Fibroblast of pulmonary artery (primary cell): ENCODE measurements at places on chromosomes 13 and 19.

DNA sequence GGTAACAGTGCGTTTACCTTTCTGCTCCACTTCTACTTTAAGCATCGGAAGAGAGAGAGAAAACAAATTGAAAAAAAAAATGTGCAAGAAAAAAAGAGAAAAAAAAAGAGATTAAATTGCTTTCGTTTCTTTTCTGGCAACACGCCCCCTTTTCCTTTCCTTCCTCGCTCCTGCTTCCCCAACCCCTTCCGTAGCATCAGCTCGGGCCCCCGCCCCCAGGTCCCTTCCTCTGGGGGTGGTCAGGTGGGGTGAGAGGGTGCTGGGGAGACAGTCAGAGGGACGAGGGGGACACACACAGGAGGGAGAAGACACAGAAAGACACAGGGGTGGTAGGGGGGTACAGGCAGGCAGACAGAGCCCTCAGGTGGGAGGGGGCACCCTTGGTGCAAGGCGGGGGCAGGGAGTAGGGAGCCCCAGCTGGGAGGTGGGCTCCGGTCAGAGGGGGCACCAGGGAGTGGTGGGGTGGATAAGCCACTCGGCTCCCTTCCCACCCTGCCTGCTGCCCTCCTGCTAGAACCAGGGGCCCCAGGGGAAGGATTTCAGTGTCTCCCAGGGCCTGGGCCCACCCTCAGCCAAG lies 30.7 kb upstream of the ASF1B start:
- no peak for DNase-seq

DNA sequence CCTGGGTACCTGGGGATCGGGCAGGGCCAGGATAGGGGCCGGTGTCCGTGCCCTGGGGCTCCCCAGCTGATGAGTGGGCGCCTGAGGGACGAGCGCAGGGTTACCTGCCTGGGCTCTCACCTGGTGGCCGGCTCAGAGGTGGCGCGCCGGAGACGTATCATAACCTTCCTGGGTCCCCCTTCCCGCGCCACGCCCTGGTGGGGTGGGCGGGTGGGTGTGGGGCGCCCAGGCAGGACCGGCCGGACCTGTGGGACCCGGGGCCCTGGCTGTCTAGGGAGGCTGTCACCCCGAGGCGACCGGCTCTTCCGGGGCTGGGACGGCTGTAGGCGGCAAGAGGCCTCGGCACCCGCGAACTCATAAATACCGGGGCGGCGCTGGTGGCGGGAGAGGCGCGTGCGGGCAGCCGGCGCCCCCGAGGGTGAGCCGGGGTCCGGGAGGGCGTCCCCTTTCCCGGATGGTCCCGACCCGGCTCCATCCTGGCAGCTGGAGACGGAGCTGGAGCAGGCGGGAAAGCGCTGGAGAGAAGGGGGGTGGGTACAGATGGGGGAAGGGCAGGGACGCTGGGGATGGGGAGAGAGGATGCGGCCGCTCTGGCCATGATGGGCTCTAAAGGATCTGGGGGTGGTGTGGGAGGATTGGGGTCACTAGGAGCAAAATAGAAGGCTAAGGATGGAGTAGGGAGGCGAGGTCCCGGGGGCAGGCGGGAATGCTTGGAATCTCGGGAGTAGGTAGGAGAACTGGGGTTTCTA lies at the start of gene ACP7:
TSS of gene ACP7 (plus strand) at position 386 of the 749 bp plus-strand sequence. CDS start 902 bp downstream, outside the sequence.
- no peak for DNase-seq

DNA sequence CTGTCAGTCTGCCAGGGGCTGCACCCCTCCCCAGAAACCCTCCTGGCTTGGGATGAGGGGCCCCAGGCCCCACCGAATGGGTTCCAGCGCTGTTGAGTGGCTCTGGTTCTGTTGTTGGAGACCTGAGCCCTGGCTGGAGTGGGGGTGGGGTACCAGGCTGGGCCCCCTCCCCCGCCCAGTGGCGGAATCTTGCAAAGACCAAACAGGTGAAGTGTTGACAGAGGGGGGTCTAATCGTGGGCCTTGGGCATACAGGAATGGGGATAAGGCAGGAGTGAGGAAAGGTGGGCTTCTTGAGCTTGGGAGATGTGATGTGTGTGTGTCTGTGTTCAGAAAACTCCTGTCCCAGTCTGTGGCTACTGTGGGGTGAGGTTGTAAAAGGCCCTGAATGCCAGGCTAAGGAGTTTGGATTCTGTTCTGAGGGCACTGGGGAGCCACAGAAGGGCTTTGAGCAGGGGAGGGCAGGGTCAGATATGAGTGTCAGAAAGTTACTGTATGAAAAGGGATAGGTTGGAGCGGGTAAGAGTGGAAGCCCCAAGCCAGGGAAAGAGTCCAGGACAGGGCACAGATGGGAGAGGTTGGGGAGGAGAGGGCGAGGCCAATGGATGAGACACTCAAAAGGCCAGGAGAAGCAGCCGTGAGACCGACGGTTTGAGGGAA lies at the start of gene HIPK4:
TSS of gene HIPK4 (minus strand) at position 98 of the 659 bp plus-strand sequence. CDS start 279 bp downstream, outside the sequence.
- no peak for DNase-seq

- no peak for DNase-seq
These were observed 15.9 kb upstream of the JUND start for GRCh38 chr19:18297308-18297707.

- DNase-seq, result no peak
These were observed 829 bp downstream of the KCNC3 start for GRCh38 chr19:50328224-50328872.

GRCh38 chr19:53076984-53077383 lies 26.2 kb downstream of the ZNF160 start:
- peak; percentile 61 for DNase-seq

- DNase-seq, result peak; percentile 23
These were observed 49.5 kb downstream of the RFX2 start for GRCh38 chr19:6060600-6061375.

GRCh38 chr19:37987356-37988332 lies 80.6 kb downstream of the SIPA1L3 start:
- no peak for DNase-seq

DNA sequence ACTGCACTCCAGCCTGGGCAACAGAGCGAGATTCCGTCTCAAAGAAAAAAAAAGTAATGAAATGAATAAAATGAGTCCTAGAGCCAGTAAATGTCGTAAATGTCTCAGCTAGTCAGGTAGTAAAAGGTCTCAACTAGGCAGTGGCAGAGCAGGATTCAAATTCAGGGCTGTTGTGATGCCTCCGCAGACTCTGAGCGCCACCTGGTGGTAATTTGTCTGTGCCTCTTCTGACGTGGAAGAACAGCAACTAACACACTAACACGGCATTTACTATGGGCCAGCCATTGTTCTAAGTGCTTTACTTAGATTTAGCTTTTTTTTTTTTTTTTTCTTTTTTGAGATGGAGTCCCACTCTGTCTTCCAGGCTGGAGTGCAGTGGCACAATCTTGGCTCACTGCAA lies 30.2 kb downstream of the CYP2F1 start:
- peak; percentile 91 for DNase-seq

DNA sequence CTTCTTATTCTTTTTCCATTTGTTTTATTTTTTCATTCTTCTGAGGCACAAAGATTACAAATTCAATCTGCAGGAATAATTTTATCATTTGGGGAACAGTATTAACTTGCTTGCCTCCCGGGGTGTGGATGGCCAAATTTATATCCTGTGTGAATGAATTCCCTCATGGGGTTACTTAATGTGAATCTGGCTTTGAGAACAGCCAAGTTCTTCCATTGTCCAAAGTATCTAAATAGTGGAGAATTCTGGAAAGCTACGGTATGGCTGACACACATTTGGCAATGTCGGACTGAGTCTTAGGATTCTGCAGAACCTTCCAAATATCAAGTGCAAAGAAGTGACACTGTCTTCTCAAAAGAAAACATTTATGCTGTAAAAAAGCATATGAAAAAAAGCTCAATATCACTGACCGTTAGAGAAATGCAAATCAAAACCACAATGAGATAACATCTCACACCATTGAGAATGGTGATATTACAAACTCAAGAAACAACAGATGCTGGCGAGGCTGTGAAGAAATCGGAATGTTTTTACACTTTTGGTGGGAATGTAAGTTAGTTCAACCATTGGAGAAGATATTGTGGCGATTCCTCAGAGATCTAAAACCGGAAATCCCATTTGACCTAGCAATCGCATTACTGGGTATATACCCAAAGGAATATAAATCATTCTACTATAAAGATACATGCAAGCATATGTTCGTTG lies 620.2 kb downstream of the EFNB2 start:
- DNase-seq, result no peak

DNA sequence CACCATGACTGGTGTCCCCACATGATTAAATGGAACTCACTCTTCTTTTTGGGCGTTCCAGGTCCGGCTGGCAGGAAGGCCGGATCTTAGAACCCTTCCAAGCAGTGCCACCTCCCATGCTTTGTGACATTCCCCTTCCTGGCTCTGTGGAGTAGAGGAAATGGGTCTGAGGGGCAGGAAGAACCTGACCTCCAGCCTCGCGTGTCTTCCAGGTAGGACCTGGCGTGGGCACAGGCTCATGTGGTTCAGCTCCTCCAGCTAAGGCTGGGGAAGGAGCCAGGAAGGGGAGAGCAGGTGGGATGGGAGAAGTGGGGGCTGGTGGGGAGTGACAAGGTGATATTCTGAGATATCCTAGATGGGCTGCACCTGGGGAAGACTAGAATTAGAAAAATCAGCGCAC lies 2.1 kb downstream of the TMEM255B start:
- DNase-seq, result no peak

DNA sequence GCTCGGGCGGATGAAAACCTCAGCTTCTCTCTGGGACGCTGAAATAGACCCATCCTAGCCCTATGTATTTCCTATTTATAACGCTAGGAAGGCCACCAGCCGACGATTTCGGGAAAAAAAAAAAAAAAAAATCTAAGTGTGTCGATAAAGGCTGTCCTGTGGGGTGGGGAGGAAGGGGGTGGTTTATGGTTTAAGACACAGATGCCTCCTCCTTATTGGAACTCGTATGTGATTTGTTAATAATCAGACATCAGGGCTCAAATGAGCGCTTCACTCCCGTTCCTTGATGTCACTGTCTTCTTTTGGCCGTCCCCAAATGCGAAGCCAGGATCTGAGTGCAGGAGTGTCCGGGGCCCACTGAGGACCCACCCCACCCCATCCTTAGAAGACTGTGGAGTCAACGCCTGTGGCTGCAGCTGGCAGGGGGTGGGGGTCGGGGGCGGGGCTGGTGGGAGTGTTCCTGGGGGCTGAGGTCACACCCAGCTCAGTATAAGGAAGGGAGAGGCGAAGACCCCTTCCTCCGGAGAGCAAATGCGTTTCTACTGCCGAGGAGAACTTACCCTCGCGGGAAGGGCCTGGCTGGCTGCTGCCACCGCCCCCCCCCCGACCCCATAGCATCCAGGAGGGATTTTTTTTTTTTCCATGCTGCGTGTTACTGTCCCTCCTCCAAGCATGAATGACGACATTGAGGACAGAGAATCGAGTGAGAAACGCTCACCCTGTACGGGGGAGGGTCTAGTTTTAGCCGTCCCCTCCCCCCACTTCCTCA lies 971 bp downstream of the ATCAY start:
- DNase-seq, result no peak

GRCh38 chr13:39821977-39822376 lies 166.5 kb downstream of the COG6 start:
- no peak for DNase-seq

- no peak for DNase-seq
These were observed 205.3 kb downstream of the HS6ST3 start for GRCh38 chr13:96294930-96295881.

DNA sequence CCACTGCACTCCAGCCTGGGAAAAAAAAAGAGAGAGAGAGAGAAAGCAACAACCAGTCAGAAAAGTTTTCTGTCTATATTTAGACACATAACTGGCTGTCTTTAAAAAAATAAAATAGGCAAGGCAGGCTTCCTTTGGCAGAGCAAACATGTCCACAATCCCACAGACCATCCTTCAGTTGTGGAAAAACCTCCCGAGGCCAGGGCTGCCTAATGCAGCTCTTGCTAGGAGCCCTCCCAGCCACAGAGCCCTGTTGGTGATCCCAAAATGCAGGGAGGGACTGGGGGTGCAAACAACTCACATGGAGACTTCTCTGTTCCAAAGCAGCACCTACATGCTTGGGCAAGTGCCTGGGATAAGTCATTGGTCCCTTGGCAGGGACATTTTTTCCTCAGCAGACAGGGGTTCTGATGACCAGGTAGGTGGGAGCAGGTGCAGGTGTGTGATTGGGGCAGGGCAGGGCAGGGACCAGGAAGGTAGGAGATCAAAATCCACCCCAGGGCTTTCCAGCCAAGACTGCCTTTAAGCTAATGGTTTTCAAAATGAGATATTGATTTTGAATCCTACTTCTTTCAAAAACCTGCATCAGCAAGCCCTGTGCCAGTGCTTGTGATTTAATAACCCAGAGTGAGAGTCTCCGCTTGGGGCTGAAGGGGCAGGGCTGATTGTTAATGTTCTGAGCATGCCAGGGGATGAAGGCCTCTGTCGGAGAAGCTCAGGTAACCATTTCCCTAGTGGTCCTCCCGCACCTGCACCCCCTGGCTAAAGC lies 178.5 kb downstream of the USP12 start:
- DNase-seq, result no peak

DNA sequence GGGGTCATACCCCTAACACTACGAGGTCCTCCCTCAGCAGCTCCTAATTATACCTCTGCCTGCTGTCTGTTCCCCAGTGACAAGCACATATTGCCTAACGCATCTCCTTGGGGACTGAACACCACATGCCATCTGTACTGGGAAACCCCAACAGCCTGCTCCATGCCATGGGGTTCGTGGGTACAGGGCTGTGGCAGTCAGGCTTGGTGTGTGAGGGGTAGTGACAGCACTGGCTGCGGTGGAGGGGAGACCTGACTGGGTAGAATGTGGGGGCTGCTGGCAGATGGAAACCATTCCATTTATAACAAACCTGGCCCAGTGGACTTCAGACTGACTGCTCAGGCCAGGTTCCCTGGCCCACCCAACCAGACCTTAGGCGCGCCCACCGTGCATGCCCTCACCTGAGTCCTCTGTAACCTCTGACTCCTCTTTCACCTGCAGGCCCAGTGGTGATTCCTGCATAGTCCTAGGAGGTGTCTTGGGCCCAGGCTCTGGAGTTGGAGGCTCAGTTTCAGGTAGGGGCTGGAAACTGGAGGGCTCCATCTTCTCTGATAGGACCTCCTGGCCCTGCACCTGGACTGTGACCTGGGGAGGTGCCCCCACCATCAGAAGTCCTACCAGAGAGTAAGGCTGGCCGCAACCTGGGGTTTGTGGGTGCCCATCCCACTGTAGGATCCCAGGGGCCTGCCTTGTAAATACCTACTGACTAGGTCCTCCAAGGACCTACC lies 3.0 kb downstream of the MZF1 start:
- DNase-seq, result no peak

DNA sequence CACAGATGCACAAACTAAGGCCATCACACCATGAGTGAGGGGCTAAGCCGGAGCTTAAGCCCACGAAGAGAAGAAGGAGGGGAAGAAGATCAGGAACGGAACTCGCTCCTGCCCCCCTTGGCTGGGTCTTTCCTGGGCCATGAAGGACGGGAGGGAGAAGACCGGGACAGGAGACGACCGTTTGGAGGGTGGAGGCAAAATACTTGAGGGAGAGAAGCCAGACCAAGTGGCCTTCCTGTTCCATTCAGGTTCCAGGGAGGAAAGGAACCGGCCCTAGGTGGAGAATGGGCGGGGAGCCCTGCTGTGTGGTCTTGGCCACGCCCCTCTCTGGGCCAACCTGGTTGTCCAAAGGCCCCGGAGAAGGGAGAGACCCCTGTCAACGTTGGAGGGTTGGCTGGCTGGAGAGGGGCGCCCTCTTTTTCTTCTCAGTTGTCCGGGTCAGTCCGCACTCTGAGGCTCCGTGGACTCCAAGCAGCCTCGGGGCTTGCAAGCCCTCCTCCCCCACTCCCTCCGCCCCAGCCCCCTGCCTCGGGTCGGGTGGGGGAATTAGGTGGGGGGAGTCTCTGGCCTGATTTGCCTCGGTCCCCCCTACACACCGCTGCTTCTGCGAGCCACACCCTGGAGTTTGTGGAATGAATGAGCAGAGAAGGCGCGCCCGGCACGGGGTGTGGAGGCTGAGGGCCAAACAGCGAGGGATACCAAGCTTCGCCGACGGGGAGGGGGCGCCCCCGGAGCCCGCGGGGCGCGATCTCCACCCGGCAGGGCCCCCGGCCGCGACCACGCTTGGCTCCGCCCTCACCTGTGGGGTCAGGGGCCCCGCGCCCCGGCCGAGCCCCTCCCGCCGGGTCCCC lies 757 bp downstream of the FBN3 start:
- DNase-seq, result no peak
